ENCODE measurements at places on chromosomes 4 and X.
A peak's percentile ranks its signal among the peaks of the same experiment; 100 is the strongest.

DNA sequence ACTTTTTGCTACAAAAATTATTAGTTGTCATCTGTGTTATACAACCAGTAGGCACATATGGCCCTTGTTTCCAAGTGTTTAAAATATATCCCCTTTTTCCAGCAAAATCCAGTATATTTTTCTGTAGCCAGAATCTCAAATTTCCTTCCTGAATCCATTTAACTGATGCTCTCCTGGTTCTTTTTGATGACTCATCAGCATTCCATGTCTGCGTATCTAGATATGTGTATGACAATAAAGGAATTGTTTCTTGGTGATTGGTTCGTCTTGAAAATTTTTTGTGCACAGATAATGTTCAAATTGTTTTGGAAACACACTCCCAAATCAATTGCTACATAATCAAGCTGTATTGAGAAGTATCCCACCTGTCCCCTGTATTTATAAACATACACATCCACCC, 98.3 kb downstream of the ITM2A start:
- DNase-seq, result no peak

DNA sequence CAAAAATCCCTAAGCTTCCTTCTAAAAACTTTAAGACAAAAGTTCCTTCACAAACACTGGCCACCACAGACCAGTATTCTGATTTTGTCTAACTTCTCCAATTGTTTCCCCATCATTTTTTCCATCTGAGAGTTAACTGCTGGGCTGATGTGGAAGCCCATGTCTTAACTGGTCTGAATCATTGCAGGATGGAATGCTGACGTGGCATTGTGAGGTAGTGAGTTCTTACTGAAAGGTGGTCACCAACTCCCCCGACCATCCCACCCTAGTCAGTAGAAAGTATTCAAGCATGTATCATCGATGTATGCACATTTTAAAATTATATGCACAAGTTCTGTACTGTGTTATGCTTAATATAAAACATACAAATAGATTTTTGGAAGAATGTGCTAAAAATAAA, 99.1 kb upstream of the SMIM10 start:
- DNase-seq, result no peak

GRCh38 chr4:15935504-15936402, 2.8 kb downstream of the FGFBP1 start:
- no peak for DNase-seq

- peak; percentile 56 for DNase-seq
Measured at GRCh38 chr4:24557026-24558025, 27.0 kb downstream of the DHX15 start.

DNA sequence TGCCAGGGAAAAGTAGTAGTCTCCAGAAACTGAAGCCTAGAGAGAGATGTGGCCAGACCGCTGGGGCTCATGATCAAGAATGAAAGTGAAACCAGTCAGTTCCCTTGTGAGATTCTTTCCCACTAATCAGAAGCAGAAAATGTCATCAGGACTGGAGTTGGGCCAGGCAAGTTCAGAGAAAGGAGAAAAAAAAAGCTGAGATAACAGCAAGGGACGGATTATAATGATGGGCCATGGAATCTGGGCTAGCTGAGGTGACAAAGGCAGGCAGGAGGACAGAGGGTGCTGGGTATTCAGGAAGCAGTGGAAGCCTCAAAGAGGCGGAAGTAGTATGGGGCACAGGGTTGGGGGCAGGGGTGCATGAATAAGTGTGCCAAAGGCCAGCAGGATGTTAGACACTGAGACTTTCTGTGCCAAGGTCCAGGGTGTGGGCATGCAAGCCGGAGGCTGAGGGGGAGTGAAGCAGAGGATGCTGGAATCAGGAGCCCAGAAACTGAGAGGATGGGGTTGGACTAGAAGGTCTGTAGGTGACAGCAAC, 2.5 kb downstream of the CXorf38 start:
- peak; percentile 80 for DNase-seq

DNA sequence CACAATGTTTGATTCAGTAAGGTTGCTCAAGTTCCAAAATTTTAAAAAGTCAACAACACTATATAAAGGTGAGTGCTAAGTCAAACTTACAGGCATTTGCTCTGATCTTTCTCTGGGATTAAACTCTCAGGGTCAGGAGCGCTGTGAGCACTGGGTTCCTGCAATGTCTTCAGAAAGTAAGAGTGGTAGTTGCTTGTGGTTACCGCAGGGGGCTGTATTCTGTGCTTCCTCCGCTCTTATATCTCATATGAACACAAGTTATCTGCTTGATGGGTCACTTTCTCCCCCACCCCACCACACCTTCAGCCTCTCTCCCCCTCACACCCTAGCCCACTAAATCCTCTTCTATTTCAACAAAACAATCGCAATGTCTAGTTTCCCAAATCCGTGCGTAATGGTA, 116.4 kb upstream of the IGSF1 start:
- DNase-seq, result no peak

- DNase-seq, result no peak
Measured at GRCh38 chrX:150371877-150372276, 8.8 kb downstream of the MAMLD1 start.

Measured in GM23248 (cell line).